Esophagus muscularis mucosa (tissue), 4 donors: ENCODE measurements at places on chromosomes 6 and 20. TPM values are rescaled to one million over a fixed set of nuclear protein-coding genes. Genes with fewer than 3 reads are reported as not detected.

NKAPL gene
- 6.7 TPM for total RNA-seq

OR2H2 gene
- not detected for total RNA-seq

NDRG3 gene
- total RNA-seq, result 22.6 TPM

AGPAT1 gene
- total RNA-seq, result 73.9 TPM

ZSWIM1 gene
- total RNA-seq, result 13.5 TPM

SKIC2 gene
- 26.6 TPM for total RNA-seq

PRPH2 gene
- 0.65 TPM for total RNA-seq

CCDC170 gene
- total RNA-seq, result 0.57 TPM

PAK1IP1 gene
- total RNA-seq, result 17.9 TPM

IL17F gene
- total RNA-seq, result not detected

LTA gene
- total RNA-seq, result not detected

KIF13A gene
- 83.2 TPM for total RNA-seq

SPTLC3 gene
- 2.8 TPM for total RNA-seq

SLC44A4 gene
- total RNA-seq, result 0.80 TPM

KCNK5 gene
- 6.2 TPM for total RNA-seq

SAMD5 gene
- 0.86 TPM for total RNA-seq

NFS1 gene
- 27.3 TPM for total RNA-seq

CD93 gene
- 24.5 TPM for total RNA-seq

HINT3 gene
- 33.8 TPM for total RNA-seq
